ENCODE measurements at places on chromosomes 1 and 21.
A peak's percentile ranks its signal among the peaks of the same experiment; 100 is the strongest.

DNA sequence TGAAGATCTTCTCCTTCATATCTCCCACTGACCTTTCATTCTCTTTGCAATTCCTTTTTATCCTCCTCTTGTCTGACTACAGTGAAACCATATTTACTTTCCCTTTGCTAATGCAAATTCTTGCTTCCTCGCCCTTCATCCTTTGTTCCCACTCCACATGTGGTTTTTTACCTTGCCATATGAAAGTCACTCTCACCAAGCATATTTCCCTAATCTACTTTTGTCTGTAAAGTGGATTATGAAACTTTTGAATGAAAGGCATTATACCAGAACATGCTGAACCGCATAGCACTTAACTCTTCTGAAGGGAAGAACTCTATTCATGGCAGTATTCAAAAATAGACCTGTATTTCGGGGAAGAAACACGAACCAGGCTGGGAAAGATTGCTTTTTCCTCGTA is 8.0 kb upstream of the TMPRSS15 start:
- peak; percentile 19 for DNase-seq
- H3K27ac ChIP-seq = no peak overlapping the region

GRCh38 chr1:32992489-32993323 is 28.1 kb upstream of the RNF19B start:
- peaks cover 16% of the 10 kb centered on the region for H3K4me1 ChIP-seq
- H3K4me3 ChIP-seq = no peak overlapping the region
- DNase-seq = peak; percentile 94
- no peaks in the 10 kb centered on the region for H3K27me3 ChIP-seq

GRCh38 chr1:36542024-36542961 is 59.6 kb upstream of the CSF3R start:
- peaks cover 3% of the 10 kb centered on the region for H3K27me3 ChIP-seq
- no peaks in the 10 kb centered on the region for H3K36me3 ChIP-seq
- H3K4me1 ChIP-seq = no peaks in the 10 kb centered on the region
- no peak for DNase-seq

DNA sequence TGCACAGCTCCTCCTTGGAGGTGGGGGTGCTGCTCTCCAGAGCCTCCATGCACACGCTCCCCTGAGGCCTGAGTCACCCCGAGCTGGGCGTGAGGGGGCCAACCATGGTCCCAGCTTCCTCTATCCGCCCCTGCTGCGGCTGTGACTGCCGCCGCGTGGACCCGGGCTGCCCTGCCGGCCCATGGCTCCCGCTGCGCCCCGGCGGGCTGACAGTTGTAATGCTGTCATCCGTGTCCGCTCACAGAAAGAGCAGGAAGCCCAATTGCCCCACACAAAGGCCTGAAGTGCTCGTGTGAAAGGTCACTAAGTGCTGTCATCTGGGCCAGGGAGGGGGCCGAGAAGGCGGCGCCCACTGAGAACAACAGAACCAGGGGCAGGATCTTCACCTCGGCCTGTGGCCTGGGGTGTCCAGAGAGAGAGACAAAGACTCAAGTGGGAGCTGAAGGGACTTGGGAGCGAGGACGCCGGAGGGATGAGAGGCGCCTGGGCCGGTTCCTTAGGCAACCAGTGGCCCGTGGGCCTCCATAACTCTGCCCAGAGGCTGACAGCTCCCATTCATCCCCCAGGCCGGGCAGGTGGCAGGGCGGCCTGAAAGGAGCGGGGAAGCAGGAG is 31.5 kb downstream of the OLIG1 start:
- no peak overlapping the region for H3K27ac ChIP-seq
- H3K36me3 ChIP-seq = no peaks in the 10 kb centered on the region
- no peak for DNase-seq
- H3K4me1 ChIP-seq = no peaks in the 10 kb centered on the region
- H3K27me3 ChIP-seq = peaks cover 41% of the 10 kb centered on the region
- H3K4me3 ChIP-seq = no peak overlapping the region

DNA sequence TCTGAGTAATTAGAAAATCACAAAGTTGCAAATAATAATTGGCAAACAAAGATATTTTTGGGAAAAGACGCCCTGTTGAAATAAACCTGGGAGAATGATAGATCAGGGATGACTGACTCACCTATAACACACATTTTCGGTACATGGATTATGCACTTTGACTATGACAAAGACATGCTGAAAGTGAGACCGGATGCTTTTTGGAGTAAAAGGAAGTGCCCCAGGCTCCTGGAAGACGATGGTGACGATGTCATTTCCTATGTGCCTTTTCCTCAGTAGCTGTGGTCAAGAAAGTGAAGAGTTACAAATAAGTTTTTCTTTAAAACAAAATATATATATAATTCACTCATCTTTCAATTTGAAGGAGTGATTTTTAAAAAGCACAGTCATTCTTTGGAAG is 158.7 kb downstream of the SIPA1L2 start:
- no peak for DNase-seq
- H3K4me1 ChIP-seq = no peaks in the 10 kb centered on the region
- H3K36me3 ChIP-seq = peaks cover 18% of the 10 kb centered on the region
- H3K27ac ChIP-seq = no peak overlapping the region

GRCh38 chr1:175968486-175969172 is 225.2 kb upstream of the TNR start:
- peaks cover 9% of the 10 kb centered on the region for H3K4me1 ChIP-seq
- peak; percentile 39 for DNase-seq
- no peak overlapping the region for H3K4me3 ChIP-seq
- H3K27me3 ChIP-seq = no peaks in the 10 kb centered on the region
- peak overlapping the region; percentile 72 for H3K27ac ChIP-seq
- peaks cover 6% of the 10 kb centered on the region for H3K36me3 ChIP-seq

DNA sequence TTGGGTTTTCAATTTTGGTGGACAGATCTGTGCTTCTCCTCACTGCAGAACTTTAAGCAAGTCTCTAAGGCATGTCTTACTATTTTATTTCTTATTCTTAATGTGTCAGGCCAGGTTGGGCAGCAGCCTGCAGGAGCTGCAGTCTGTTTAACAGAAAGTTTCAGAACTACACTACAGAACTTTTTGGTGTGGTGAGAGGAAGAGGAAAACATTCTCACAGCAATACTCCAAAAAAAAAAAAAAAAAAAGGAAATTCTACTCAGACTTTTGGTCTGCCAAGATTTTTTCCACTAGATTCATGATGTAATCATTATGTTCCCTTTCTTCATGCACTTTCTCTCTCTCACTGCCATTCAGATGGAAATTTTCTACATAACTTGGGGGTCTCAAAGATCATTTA is 255.2 kb downstream of the COL11A1 start:
- no peak for DNase-seq
- no peaks in the 10 kb centered on the region for H3K36me3 ChIP-seq
- no peak overlapping the region for H3K27ac ChIP-seq
- H3K27me3 ChIP-seq = no peaks in the 10 kb centered on the region
- H3K4me1 ChIP-seq = peaks cover 5% of the 10 kb centered on the region
- no peak overlapping the region for H3K4me3 ChIP-seq

GRCh38 chr21:25906587-25906986 is 171.8 kb downstream of the GABPA start:
- peaks cover 20% of the 10 kb centered on the region for H3K4me1 ChIP-seq
- H3K27me3 ChIP-seq = no peaks in the 10 kb centered on the region
- H3K36me3 ChIP-seq = peaks cover 10% of the 10 kb centered on the region
- DNase-seq = no peak
- H3K4me3 ChIP-seq = no peak overlapping the region
- H3K27ac ChIP-seq = no peak overlapping the region

DNA sequence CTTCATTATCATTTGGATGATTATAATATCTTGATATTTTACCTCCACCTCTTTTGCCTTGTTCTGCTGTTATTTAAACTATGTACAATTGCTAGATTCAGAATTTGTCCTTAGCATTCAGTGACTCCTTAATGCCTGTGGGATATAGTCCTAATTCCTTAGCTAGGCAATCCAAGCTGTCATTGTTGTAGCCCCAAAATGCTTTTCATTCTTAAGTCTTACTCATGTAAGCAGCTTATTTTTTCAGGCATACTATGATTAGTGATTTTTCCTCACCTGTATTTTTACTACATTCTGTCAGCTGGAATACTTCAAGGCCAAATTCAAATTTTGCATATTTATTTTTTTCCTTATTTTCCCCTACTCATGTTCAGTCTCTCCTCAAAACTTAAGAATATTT is 13.4 kb downstream of the PKN2 start:
- no peak overlapping the region for H3K4me3 ChIP-seq
- H3K4me1 ChIP-seq = no peaks in the 10 kb centered on the region
- peaks cover 6% of the 10 kb centered on the region for H3K36me3 ChIP-seq
- no peak overlapping the region for H3K27ac ChIP-seq

DNA sequence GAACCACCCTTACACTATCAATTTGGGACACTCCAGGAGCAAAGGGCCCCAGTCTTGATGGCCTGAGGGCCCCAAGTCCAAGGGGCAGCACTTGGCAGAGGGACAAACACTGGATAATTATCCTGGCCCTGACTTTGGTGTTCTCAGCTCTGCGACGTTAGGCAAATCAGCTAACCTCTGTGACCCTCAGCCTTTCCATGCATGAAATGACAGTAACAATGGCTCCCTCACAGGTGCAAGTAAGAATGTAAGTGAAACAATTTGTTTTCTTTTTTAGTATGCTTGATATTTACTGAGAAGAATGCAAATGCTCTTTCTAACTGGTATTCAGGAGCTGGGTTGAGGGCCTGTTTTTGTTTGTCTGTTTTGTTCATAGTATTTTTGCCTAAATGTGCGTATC is 61.6 kb upstream of the PRDX6 start:
- no peak for DNase-seq
- H3K27ac ChIP-seq = no peak overlapping the region
- no peak overlapping the region for H3K4me3 ChIP-seq
- H3K36me3 ChIP-seq = no peaks in the 10 kb centered on the region
